ENCODE measurements at places on chromosomes 12 and 14.

GRCh38 chr12:26554332-26554731, 278.7 kb downstream of the ITPR2 start:
- no peak for DNase-seq

DNA sequence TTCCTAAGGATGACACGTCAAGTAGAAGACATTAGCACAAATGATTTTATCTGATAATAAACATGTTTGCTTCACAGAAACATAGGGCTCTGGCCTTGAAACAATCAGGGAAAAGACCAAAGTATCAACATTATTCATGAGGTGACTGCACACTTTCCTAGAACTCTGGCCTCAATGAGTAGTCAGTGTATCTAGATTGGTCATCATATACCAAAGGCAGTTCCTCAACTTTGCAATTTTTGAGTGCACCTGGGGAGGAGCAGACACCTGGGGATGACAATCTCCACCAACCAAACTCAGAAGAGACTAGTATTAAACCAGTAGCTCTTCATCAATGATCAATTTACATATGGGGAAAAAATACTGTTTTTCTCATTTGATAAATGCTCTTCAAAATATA, 4.5 kb downstream of the EDDM3A start:
- DNase-seq = no peak

DNA sequence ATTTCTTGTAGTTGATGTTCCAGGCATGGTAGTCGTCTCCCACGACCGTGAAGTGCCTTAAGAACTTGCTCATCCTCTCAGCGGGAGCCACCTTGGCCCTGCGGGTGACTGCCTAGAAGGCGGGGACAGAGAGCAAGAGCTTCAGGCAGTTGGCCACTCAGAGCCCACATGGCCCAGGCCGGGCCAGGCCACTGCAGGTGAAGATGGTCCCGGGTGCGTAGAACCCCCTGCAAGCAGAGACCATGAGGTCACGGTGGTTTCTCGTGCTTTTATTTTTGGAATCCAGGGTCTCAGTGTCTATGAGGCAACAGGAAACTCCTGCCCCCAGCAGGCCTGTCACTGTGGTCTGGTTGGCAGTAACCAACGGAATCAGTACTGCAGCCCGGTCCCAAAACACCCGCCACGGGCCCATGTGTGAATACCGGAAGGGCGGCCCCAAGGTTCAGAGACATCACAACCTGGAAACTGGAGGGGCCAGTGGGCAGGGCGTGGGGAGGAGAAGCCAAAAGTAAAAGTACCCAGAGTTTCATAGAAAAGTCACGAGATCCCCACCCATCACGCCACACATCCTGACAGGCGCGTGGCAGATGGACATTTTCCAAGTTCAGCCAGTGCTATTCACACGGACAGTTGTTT, 27.5 kb downstream of the HVCN1 start:
- DNase-seq = no peak

- DNase-seq = peak; percentile 89
Measured at GRCh38 chr12:104578453-104578852, 121.7 kb downstream of the CHST11 start.

Data from kidney tubule cell (primary cell).